ENCODE measurements at places on chromosomes 6 and 20.

DNA sequence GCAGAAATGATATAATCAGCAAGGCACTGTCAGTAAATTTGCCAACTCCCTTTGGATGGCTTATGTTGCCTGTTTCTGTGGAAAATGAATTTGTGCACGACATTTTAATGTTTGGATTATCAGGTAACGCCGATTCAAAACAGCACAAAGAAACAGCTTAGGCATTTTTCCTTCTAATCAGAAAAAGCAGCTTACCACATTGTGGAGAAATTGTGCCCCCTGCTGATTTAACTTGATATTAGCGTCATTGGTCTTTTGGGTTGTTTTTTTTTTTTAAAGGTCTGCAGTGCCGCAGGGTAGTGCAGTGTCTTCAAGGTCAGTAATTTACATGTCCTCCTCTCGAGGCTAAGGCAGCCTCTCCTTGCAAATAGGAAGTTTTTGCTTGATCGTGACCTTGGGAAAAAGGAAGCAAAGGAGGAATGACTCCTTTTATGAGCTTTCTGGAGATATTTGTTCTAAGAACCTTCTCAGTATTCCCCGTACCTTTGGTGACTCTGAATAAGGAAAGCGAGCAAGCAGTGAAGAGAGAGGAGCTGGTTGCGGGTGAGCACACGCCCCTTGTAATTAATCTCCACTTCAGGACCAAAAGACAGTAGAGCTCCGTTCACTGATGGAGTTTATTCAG is 79.1 kb downstream of the ELOVL4 start:
- peak; percentile 72 for DNase-seq

GRCh38 chr6:57162516-57162915 is 9.6 kb upstream of the BAG2 start:
- DNase-seq = no peak

DNA sequence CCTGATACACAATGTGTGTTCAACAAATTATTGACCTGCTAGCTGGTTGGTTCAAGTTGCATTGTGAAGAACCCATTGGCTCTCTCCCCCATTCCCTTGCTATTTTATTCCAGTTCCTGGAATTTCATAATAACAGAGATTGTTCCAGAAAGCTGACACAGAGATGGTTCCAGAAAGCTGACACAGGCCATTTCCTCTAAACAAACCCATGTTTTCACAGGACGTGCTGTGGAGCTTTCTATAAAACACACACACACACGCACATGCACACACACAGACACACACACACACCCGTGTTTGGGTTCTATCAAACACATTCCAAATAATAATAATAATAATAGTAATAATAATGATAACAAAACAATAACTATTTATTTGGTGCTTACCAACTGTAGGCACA is 259.1 kb downstream of the CLIC5 start:
- DNase-seq = no peak

GRCh38 chr6:157151029-157151428 is 172.3 kb downstream of the TMEM242 start:
- DNase-seq = no peak

DNA sequence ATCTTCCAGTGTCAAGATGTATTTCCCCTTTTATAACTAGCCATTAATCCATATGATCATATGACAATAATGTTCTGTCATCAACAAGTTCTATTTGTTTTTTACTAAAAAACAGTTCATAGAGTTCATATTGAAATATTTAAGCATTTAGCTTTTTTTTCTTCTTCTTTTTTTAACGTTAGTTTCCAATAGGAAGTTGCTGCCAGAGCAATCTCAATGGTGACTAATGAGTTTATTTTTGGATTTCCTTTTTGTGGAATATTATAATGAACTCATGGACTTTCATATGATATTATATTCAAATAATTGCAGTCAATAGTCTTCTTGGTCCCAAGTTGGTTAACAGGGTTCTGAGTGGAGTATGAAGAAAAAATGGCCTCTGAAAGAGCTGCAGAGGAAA is 343.3 kb downstream of the BCKDHB start:
- no peak for DNase-seq

- no peak for DNase-seq
These were observed 177.2 kb upstream of the RNF24 start for GRCh38 chr20:4192378-4193068.

Measured in AG20443 (cell line).